ENCODE measurements at places on chromosomes 4 and X. TPM values are rescaled to one million over a fixed set of nuclear protein-coding genes. Genes with fewer than 3 reads are reported as not detected.
A peak's percentile ranks its signal among the peaks of the same experiment; 100 is the strongest.

LAMTOR3 gene
- 28.6 TPM for total RNA-seq

- no peaks in the 10 kb centered on the region for H3K36me3 ChIP-seq
- H3K27ac ChIP-seq, result no peak overlapping the region
- H3K27me3 ChIP-seq, result no peaks in the 10 kb centered on the region
- H3K4me3 ChIP-seq, result no peak overlapping the region
Measured at GRCh38 chr4:38359113-38359512, 304.9 kb upstream of the KLF3 start.

DNA sequence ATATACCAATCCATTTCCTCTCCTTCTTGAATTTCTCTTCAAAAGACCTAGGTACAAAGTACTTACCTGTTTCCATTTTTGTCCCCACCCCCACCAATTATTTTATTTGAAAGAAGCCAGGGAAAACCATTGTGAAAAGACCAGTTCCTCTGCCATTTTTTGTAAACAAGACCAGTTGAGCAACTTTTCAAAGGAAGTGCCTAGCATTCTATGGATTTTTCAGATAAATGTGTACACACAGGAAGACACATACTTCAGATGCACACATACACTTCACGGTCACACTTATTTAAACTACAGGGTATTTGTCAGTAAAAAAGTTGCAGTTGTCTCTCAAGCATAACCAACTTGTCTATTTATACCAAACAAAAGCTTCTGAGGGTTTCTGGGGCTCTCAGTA is 587.2 kb upstream of the KLHL4 start:
- H3K27ac ChIP-seq, result no peak overlapping the region
- no peaks in the 10 kb centered on the region for H3K27me3 ChIP-seq
- H3K4me1 ChIP-seq, result no peaks in the 10 kb centered on the region
- no peak for DNase-seq
- H3K4me3 ChIP-seq, result no peak overlapping the region
- no peaks in the 10 kb centered on the region for H3K36me3 ChIP-seq

GRCh38 chr4:64271601-64272081 is 137.6 kb downstream of the TECRL start:
- DNase-seq, result no peak
- no peaks in the 10 kb centered on the region for H3K36me3 ChIP-seq
- no peak overlapping the region for H3K27ac ChIP-seq
- no peak overlapping the region for H3K4me3 ChIP-seq
- no peaks in the 10 kb centered on the region for H3K27me3 ChIP-seq
- no peaks in the 10 kb centered on the region for H3K4me1 ChIP-seq

DNA sequence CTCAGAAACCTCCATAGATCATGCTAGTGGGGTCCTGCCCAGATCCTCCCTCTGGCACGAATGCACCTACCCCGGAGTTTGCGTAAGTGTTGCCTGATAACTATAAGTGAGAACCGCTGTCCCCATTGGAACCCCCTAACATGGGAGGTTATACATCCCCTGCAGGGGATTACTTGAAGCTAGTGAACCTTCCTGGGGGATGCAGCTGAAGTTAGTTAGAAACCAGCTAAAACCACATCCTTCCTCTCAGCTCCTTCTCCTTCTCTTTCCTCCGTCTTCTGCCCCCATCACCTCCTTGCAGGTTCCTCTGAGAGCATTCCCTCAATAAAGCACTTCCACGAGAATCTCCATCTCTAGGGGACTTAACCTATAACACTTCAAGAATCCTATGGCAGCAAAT is 95.0 kb downstream of the ZNF827 start:
- H3K4me1 ChIP-seq, result peaks cover 53% of the 10 kb centered on the region
- no peaks in the 10 kb centered on the region for H3K27me3 ChIP-seq
- peaks cover 53% of the 10 kb centered on the region for H3K36me3 ChIP-seq
- H3K4me3 ChIP-seq, result no peak overlapping the region
- no peak for DNase-seq

GRCh38 chr4:99875071-99875470 is 19.2 kb downstream of the LAMTOR3 start:
- no peak for DNase-seq
- H3K4me3 ChIP-seq, result no peak overlapping the region
- peaks cover 45% of the 10 kb centered on the region for H3K36me3 ChIP-seq
- H3K27ac ChIP-seq, result no peak overlapping the region

DNA sequence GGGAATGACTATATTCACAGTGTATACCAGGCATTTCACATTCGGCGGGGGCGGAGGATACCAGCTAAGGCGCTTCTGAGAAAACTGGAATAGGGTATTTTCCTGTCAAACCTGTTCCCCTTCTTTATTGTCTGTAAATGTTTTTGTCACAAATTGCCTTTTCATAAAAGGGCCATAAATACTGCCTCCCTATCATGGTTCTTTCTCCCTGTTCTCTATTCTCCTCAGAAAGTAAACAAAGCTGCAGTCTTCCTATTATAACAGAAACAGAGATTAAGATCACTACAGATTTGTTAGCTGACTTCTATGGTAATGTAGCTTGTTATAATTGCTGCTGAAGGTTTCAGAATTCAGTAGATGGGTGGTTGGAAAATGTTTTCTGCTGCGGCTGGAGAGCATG is 32.2 kb downstream of the MID2 start:
- H3K27ac ChIP-seq, result no peak overlapping the region
- no peaks in the 10 kb centered on the region for H3K4me1 ChIP-seq
- H3K36me3 ChIP-seq, result peaks cover 4% of the 10 kb centered on the region
- no peak for DNase-seq
- H3K27me3 ChIP-seq, result no peaks in the 10 kb centered on the region

- H3K4me1 ChIP-seq, result no peaks in the 10 kb centered on the region
- H3K36me3 ChIP-seq, result peaks cover 8% of the 10 kb centered on the region
- no peak overlapping the region for H3K4me3 ChIP-seq
- no peaks in the 10 kb centered on the region for H3K27me3 ChIP-seq
- no peak for DNase-seq
Measured at GRCh38 chrX:150377005-150377404, 13.9 kb downstream of the MAMLD1 start.

DNA sequence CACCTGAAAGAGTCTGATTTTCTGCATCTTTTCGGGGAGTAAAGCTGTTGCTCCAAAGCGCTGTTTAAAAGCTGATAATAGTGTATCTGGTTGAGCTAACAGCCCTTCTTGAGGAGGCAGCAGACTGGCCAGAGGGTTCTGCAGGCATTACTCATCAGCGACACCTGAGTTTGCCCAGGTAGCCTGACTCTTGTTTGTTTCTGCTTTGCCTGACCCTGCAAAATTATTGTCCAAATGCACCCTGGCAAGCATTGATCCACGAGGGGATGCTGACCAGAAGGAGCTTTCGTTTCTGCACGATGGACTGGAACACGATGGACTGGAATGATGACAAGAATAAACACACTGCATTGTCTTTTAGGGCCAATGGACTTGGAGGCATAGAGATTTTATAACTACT is 6.2 kb downstream of the CD99 start:
- peak overlapping the region; percentile 99 for H3K27ac ChIP-seq
- no peak for DNase-seq
- H3K4me3 ChIP-seq, result peak overlapping the region; percentile 99

DNA sequence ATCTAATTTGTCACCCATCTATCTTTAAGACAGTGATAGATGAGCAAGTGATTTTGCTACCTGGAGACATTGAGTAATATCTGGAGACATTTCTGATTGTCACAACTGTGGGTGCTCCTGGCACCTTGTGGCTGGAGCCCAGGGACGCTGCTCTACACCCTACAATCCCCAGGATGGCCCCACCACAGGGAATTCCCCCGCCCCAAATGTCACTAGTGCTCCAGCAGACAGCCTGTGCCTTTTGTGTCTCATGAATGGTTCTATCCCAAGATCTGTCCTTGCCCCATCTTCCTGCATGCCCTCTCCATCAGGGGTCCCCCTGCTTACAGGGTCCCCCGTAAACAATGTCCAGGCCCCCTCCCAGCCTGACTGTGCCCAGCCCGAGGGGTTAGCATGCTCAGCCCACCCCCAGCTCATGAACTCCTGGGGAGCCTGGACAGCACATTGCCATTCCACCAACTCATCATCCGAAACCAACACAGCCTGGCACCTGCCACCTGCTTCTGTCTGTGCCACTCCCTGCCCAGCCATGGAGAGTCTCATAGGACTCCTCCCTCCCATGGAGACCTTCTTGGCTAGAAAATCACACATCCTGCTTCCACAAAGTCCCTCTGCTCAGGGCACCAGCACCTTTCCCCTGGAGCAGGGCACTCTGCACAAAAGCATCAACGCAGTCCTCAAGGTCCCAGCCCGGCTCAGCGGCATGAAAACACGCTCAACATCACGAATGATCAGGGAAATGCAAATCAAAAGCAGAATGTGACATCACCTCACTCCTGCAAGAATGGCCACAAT is 5.7 kb downstream of the P2RY8 start:
- H3K27me3 ChIP-seq, result no peaks in the 10 kb centered on the region
- no peak for DNase-seq
- H3K27ac ChIP-seq, result no peak overlapping the region
- H3K4me3 ChIP-seq, result no peak overlapping the region
- H3K36me3 ChIP-seq, result peaks cover 8% of the 10 kb centered on the region

GRCh38 chrX:71212536-71212935 is 10.5 kb upstream of the GJB1 start:
- DNase-seq, result no peak
- no peaks in the 10 kb centered on the region for H3K4me1 ChIP-seq
- H3K27ac ChIP-seq, result no peak overlapping the region
- no peak overlapping the region for H3K4me3 ChIP-seq

DNA sequence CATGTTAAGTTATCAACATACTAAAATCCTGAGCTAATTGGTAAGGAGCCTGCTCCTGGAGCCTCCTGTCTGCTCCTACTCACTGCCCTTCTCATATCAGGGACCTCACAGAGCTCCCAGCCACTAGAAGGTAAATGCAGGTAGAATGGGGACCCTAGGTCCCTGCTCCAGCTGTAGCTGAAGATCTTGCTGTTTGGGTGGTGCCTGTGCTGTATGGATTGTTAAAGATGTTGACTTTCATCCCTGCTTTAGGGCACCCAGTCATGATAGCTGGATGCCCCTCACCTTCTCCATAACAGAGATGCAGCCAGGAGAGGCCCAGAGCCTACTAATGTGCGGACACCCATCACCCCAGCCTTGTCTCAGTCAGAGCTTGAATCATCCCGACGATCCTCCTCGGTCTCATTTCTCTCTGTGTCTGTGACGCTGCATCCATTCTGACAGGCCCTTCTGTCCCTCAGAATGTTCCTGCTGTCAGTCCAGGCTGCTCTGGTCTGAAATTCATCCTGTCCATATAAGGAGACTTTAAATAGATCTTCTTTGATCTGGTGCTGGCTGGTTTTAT is 341.7 kb upstream of the GATB start:
- H3K27ac ChIP-seq, result no peak overlapping the region
- no peak for DNase-seq
- H3K27me3 ChIP-seq, result no peaks in the 10 kb centered on the region
- H3K36me3 ChIP-seq, result peaks cover 18% of the 10 kb centered on the region

DNA sequence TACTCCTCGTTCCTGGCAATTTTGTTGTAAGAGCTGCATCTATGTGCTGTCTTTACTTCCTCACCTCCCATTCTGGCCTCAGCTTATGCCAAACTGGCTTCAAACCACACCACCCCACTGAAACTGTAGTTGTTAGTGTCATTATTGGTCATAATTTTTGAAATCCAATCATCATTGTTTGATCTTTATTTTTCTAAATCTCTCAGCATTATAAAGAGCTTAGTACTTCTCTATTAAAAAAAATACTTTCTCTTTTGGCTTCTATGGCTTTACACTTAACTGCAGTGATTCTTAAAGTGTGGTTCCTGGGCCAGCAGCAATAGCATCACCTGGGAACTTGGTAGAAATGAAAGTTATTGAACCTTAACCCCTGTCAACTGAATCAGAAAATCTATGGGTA is 83.5 kb upstream of the GRPR start:
- H3K4me1 ChIP-seq, result no peaks in the 10 kb centered on the region
- no peak overlapping the region for H3K27ac ChIP-seq
- H3K27me3 ChIP-seq, result peaks cover 2% of the 10 kb centered on the region
- H3K36me3 ChIP-seq, result no peaks in the 10 kb centered on the region
- DNase-seq, result no peak

- no peak for DNase-seq
- no peak overlapping the region for H3K4me3 ChIP-seq
- no peaks in the 10 kb centered on the region for H3K27me3 ChIP-seq
- H3K27ac ChIP-seq, result no peak overlapping the region
- H3K36me3 ChIP-seq, result no peaks in the 10 kb centered on the region
Measured at GRCh38 chr4:42720533-42720932, 63.6 kb upstream of the ATP8A1 start.

MXD4 gene
- total RNA-seq, result 10.1 TPM

- no peak for DNase-seq
- no peaks in the 10 kb centered on the region for H3K4me1 ChIP-seq
- peaks cover 1% of the 10 kb centered on the region for H3K27me3 ChIP-seq
- H3K4me3 ChIP-seq, result no peak overlapping the region
Measured at GRCh38 chrX:30301963-30302362, 7.2 kb downstream of the NR0B1 start.

GRCh38 chr4:76689145-76689817 is 208.7 kb downstream of the SOWAHB start:
- H3K36me3 ChIP-seq, result peaks cover 1% of the 10 kb centered on the region
- peak overlapping the region; percentile 72 for H3K4me3 ChIP-seq
- H3K4me1 ChIP-seq, result peaks cover 27% of the 10 kb centered on the region
- peaks cover 74% of the 10 kb centered on the region for H3K27me3 ChIP-seq
